ENCODE measurements at places on chromosomes 3 and 15.

- DNase-seq: no peak
These were observed 160.7 kb upstream of the MCTP2 start for GRCh38 chr15:94070356-94071295.

DNA sequence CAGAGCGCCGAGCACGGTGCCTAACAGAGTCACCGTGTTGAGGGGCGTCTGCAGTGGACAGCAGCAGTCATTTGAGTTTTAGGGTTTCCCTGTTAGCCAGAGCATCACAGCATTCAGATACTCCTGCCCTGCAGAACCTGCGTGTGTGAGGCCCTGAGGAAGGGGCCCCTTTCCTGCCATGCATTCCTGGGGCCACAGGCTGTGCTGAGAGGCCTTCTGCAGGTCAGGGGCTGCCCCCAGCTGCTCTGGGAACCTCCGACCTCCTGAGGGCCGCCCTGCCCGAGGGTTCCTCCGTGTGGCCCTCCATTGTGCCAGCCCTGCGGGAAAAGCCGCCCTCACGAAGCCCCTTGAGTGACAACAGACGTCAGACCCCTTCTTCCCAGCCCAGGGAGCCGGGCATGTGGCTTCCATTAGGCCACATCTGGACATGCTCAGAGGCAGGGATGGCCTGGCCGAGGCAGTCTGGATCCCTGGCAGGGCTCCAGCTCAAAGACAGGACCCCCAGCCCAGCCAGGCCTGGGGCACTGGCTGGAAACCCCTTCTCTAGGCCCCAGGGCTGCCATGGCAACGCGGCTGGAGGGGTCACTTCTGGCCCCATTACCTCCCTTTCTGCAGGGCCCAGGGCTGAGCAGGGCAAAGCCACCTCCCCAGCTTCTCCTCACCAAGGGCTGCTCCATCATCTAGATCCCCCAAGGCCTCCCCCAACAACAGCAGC is 25.3 kb downstream of the FBLN2 start:
- no peak for DNase-seq

DNA sequence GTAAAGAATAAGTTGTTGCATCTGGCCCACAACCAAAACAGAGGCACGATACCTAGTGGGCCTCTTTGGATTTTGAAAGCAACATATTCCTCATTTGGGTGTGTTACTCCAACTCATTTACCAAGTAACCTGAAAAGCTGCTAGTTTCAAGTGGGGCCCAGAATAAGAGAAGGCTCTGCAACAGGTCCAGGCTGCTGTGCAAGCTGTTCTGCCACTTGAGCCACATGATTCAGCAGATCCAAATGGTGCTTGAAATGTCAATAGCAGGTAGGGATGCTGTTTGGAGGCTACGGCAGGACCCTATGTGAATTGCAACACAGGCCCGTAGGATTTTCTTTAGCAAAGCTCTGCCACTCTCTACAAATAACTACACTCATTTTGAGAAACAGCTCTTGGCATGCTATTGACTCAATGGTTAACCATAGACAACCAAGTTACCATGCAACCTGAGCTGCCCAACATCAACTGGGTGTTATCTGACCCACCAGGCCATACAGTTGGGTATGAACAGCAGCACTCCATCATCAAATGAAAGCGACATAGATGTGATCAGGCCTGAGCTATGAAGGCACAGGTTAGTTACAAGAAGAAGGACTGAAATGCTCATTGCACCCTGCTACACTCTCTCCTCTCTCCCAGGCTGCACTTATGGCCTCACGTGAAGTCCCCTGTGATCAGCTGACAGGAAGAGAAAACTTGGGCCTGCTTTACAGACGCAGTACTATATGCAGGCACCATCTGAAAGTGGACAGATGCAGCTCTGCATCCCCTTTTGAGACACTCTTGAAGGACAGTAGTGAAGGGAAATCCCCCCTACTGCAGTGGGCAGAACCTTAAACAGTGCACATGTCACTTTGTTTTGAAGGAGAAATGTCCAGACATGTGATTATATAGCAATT is 9.5 kb upstream of the MCF2L2 start:
- no peak for DNase-seq

- no peak for DNase-seq
These were observed 41.6 kb downstream of the WNT5A start for GRCh38 chr3:55445551-55445950.

DNA sequence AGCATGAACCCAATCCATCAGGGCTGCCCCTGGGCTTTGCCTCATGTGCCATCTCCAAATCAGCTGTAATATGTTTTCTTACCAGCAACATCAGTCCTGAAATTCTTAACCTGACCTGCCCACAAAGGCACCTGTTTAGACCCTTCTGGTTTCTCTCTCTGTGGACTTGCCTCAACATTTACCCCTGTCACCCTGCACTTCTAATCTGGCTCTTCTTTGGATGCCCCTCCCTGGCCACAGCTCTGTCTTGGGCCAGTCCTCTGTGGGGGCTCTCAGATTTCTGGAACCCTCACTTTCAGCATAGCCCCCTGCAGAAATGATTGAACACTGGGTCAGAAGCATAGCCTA is 168.7 kb upstream of the STAC start:
- no peak for DNase-seq

DNA sequence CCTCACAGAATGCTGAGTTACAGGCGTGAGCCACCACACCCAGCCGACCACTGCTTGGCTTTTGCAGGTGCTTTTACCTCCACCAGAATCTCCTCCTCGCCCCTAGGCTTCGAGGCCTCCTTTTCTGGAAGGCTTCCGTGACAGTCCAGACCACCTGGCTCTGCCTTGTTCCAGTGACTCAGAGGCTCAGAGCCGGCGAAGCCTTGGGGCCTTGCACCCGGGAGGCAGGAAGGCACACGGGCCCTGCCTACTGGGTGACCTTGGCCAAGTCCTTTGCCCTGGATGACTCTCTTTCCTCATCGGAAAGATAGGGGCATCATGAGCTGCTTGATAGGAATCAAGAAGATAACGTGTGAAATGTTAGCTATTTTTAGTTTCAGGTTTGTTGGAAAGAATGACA is 31.3 kb upstream of the FURIN start:
- no peak for DNase-seq

GRCh38 chr3:25587094-25587493 is 77.6 kb downstream of the TOP2B start:
- DNase-seq: no peak

DNA sequence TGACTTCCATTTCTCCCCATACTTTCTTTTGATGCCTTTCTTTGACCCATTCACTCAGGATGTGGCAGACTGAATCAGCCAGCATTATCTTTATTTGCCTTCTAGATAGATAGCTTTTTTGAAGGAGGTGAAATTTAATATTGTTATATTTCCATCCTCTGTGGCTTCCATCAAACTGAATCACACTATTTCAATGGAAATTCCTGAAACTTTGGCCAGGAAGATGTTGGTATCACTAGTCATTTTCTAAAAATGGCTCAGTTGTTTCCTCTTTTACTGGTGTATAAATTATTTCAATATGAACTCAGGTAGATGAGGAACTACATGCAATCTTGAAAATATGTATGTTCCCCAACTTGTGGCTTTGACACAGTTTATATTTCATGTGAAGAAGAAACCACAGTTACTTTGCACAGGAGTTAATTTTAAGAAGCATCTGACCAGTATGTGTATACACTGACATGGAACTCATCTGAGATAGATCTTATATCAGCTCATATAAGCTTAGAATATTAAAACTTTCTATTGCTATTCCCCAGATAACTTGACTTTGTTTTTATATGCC is 248.3 kb downstream of the CGGBP1 start:
- no peak for DNase-seq

All from GM13976 (cell line).